WTC11 (cell line): ENCODE measurements at places on chromosomes 2 and 18. TPM values are rescaled to one million over a fixed set of nuclear protein-coding genes. Genes with fewer than 3 reads are reported as not detected.

GRCh38 chr2:31166925-31167324 lies 28.7 kb upstream of the GALNT14 start:
- no peak for DNase-seq

BUB1 gene
- 115 to 118 TPM (median 116 TPM) in 3 replicates for total RNA-seq

DNA sequence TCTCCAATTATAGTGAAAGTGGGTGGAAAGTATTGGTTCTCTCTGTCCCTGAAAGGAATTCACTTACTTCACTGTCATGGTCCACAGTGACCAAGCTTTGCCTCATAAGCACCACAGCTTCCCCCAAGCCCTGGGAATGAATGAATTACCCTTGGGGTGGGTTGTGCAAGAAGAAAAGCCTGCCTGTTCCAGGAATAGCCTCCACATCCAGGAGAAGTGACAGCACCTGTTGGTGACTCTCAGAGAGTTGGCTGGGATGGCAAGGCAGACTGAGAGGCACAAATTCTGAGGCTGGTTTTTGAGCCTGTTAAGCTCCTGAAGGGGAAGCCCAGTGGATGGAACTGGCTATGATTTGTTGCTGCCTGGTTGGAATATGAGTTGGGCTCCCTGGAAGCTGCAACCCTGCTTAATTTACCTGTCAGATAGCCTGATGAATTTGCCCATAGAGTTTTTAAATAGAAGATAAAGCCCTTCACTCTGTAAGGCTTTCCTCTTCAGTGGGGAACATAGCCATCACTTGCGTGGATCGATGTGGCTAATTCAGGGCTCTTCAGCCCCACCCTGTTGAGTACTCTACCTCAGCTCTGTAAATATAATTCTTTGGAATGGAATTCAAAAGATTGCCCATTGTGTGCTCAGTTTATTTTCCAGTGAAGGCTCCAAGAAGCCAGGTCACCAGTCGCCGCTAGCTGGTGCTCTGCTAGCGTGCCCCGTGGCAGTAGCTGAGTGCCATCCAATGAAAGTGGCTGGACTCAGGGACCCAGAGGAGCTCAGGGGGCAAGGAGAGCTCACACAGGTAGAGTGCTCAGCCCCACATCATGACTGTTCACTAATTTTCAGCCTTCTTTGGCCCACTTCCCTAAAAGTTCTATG lies 479.3 kb downstream of the IRS1 start:
- no peak for DNase-seq

- no peak for DNase-seq
These were observed 287.2 kb upstream of the LINC00305 start for GRCh38 chr18:64436111-64436510.
